ENCODE measurements at places on chromosomes 1 and 21.

DNA sequence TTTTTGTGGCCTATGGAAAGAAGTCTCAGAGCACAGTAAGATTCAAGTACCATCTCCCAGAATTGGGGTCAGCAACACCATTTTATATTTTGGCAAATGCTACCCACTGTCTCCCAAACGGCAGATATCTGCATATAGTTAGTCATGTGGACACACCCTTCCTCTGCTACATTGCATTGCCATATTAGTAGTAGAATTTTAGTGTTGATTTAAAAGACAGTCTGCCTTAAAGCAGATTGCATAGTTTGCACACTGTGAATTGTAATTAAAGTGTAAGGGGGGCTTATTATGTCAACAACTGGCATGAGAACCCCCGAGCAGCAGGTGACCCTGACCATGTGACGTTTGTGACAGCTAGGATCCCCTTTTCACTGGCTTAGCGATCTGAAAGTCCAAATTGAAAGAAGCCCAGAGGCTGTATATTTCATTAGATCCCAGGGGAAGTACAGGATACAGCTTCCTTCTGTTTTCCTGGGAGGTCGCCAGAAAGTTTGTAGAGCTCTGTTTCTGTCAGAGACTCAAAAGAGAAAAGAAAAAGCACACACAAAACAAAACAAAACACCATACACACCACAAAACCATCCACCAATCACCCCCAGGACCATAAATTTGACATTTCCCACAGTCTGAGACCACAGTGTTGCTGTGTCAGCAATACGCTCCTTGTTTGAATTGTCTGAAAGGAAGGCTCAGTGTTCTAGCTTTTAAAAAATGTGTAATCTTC lies 172.4 kb downstream of the NFIA start:
- no peak for DNase-seq

DNA sequence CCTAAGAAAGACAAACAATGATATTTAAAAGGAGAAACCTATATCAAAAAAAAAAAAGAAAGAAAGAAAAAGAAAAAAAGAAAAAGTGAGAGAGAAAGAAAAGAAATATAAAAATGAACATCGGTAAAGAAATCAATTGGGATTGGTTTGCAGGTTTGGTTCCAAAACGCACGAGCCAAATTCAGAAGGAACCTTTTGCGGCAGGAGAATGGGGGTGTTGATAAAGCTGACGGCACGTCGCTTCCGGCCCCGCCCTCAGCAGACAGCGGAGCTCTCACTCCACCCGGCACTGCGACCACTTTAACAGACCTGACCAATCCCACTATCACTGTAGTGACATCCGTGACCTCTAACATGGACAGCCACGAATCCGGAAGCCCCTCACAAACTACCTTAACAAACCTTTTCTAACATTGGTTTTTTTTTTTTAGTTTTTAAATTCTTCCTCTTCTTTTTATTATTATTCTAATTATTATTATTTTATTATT lies 11.7 kb downstream of the LHX9 start:
- no peak for DNase-seq

DNA sequence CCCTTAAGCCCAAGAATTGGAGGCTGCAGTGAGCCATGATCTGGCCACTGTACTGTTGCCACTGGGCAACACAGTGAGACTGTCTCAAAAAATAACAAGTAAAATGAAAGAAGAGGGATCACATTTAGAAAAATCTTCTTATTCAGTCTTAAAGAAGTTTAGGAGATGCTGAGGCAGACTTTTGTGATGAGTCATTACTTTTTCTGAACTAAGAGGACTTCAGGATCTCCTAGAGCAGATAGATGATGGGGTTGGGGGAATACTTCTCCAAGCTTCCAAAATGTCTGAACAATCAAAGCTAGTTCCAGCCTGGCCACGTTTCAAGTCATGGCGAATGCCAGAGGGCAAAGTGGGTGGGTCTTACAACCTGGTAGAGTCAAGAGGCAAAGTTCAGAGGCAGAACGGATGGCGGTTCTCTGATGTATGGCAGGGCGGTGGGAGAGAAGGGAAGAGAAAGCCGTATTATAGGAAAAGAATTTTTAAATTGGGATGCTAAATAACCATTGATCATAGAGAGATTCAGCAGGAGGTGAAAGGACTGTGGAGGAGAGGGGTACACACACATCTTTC lies 2.1 kb upstream of the CIART start:
- no peak for DNase-seq

DNA sequence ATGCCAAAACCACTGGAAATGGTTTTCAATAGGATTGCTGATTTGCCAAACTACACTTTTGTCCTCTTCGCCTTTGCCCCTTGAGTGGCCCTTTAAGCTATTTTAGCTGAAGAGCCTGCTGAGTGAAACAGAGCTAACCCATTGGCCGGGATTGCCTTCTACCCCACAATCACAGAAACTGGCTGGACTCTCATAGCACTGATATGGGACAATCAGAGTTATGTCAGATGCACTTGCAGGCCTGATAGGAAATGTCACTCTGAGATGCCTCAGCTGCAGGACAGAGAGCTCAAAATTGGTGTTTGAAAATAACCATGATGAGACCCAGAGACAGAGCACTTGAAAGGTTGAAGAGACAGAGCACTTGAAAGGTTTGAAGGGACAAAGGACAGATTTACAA lies 354.4 kb downstream of the BRINP2 start:
- no peak for DNase-seq

DNA sequence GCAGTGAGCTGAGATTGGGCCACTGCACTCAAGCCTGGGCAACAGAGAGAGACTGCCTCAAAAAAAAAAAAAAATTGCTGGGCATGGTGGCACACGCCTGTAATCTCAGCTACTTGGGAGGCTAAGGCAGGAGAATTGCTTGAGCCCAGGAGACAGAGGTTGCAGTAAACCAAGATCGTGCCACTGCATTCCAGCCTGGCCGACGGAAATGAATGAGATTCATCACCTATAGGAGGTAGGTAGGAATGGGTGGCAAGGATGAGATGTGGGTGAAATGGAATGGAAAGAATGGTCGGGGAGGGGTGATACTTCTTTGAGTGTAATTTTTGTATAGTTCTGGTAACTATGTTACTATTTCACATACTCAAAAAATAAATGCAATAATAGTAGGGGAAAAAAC lies 15.4 kb downstream of the CTXND2 start:
- DNase-seq, result no peak

DNA sequence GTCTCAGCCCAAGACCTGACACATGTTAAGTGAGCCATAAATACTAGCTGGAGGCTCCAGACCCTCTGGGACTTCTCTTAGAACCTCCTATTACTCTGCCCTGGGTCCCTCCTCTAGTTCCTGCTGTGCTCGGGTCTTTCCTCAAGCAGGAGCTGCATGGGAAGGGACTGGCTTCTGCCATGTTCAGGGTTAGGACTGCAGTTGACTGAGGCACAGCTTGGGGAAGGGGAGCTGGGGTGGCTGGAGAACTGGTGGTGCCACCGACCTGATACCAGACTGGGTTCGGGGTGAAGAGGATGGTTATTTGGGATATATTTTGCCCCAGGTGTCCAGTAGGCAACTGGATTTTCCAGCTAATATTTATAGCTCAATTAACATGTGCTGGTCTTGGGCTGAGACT lies 15.7 kb downstream of the HYI start:
- no peak for DNase-seq

All from stimulated activated CD8-positive, alpha-beta memory T cell treated with anti-CD3 and anti-CD28 coated beads, Interleukin-7, amount 100 ng/mL, for 1 hour (primary cell).